CD4-positive, CD25-positive, alpha-beta regulatory T cell (primary cell): ENCODE measurements at places on chromosomes 2 and 18. TPM values are rescaled to one million over a fixed set of nuclear protein-coding genes. Genes with fewer than 3 reads are reported as not detected.

Gene RND3
- not detected for total RNA-seq

Gene CAPN13
- total RNA-seq, result not detected

Gene OSR1
- not detected for total RNA-seq

Gene DTNB
- total RNA-seq, result 50.1 TPM

Gene RBM45
- 8.6 TPM for total RNA-seq

Gene EML6
- total RNA-seq, result 0.59 TPM

Gene SLC8A1
- total RNA-seq, result not detected

Gene TTN
- 153 TPM for total RNA-seq

DNA sequence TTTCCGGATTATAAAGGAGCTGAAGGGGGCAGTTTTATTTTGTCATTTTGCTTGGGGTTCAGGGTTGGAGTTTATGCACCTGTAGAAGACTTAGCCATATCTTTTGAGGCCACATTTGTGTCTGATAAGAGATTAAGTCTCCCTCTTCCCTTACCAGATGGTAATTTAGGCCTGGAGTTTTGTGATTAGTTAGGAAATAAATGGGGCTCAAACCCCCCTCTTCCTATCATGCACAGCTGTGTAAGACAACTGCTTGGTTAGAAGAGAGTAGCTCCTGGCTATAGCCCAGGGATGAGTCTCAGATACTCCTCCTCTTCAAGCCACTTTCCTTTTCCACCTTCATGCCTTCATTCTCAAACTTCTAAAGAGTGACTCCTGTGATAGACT is 802 bp upstream of the SAP130 start:
- DNase-seq, result no peak

DNA sequence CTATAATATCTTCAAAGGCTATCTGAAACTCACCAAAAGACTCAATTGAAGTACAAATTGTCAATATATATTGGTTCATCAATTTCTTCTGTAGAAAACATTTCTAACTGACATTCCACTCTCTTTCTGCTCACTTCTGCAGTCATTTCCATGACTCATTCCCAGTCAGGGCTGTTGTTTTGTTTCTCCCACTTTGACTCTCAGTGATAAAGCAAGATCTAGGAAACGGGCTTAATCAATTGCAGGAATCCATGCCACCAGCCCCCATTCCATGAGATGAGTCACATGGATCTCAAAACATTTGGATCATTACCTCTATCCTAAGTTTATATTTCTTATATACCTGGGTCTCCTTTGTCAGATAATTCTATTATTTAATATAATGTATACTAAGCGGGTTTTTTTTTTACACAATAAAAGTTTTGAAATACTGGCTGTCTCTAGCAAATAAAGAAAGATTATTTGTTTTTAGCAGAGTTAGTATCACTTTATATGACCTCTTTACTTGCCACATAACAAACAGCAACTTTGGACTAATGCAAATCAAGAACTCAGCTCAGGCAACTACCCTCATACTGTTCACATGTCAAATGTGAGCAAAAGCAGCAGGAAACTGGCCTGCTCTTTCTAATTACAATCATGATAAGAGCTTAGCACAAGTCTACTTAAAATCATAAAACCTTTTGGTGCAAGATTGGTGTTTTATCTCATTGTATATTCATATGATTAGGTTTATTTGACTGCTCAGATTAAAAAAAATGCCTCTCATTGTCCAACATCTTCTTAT is 251.1 kb upstream of the PIK3C3 start:
- no peak for DNase-seq

GRCh38 chr2:58645017-58645416 is 403.9 kb upstream of the FANCL start:
- no peak for DNase-seq

- DNase-seq, result no peak
Observed at GRCh38 chr18:41043876-41044275, 911.2 kb upstream of the PIK3C3 start.

GRCh38 chr2:219551441-219552381 is 7.9 kb downstream of the TMEM198 start:
- no peak for DNase-seq

DNA sequence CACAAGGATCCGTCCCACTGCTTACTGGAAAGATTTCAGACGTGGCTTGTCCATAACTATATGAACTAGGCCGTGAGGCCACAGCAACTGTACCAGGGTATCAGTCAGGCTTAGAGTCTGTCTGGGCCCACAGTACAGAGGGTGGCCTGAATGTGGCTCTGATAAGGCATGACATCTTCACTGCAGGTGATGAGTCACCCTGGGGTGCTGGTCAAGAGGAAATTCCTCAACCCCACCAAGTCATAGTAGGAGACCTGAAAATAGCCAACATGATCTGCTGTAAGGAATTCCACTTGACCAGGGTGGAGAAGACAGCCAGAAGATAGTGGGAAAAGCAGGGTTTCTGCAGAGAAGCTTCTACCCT is 107.7 kb downstream of the INHBB start:
- no peak for DNase-seq

- DNase-seq, result no peak
Observed at GRCh38 chr18:45939236-45939635, 27.9 kb downstream of the EPG5 start.

DNA sequence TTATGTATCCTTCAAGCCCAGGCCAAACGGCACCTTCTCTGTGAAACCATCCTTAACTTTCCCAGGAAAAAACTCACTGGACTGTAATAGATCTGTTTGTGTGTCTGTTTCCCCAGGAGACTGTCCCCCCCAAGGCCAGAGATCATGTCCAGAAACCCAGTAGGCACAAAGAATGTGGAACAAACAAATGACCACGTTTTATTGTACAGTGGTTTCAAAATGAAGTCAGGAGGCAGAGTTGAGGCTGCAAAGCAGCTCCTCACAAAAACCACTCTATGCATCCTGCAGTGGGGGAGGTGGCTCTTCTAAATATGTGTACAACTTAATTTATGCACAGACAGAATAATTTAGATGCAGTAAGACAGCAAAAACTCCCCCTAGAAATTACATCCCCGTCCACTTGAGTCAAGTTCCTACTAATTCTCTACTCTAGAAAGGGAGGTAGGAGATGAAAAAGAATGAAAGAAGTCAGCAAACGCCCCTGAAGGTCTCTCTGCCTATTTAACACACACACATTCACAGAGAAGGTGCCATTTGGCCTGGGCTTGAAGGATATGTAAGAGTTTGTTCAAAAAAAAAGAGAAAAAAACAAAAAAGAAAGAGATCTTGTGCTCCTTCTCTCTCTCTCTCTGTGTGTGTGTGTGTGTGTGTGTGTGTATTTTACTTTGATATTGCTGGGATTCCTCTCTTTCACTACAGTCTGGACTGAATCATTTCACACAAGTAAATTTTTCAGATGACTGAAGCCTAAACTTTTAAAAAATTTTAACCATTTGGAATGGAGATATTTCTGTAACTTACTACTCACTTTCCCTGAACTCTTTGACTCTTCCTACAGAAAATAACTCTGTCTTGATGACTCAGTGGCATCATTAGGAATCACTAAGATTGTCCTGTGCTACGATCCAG is 19.5 kb downstream of the BCL2 start:
- no peak for DNase-seq

DNA sequence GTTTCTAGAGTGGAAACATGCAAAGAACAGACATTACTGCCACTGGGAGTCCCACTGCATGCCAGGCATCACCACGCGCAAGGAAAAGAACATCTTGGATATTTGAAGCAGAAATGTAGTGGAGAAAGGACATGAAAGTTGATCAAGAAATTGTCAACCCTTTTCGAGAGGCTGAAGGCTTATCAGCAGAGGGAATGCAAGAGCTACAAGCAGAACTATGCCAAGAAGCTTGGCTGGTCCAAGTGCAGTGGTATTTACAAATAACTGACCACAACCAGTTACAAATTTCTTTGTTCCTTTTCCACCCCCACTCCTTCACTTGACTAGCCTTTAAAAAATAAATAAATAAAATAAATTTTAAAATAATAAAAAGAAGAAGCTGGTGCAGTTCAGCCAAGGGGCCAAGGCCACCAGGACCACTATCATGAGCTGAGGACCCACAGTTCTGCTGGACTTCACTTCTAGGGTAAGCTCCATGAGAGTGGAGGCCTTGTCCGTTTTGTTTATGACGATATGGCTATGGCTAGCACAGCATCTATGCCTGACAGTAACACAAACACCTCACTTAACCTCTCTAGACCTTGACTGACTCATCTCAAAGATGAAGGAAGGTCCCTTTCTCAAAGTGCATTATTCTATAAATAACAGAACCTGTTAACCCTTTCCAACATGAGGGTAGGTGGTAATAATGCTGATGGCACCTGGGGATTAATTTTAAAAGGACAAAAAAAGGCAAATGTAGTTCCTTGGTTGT is 20.9 kb downstream of the MARCHF4 start:
- no peak for DNase-seq

- no peak for DNase-seq
Observed at GRCh38 chr18:37266290-37266689, 299.3 kb downstream of the CELF4 start.

DNA sequence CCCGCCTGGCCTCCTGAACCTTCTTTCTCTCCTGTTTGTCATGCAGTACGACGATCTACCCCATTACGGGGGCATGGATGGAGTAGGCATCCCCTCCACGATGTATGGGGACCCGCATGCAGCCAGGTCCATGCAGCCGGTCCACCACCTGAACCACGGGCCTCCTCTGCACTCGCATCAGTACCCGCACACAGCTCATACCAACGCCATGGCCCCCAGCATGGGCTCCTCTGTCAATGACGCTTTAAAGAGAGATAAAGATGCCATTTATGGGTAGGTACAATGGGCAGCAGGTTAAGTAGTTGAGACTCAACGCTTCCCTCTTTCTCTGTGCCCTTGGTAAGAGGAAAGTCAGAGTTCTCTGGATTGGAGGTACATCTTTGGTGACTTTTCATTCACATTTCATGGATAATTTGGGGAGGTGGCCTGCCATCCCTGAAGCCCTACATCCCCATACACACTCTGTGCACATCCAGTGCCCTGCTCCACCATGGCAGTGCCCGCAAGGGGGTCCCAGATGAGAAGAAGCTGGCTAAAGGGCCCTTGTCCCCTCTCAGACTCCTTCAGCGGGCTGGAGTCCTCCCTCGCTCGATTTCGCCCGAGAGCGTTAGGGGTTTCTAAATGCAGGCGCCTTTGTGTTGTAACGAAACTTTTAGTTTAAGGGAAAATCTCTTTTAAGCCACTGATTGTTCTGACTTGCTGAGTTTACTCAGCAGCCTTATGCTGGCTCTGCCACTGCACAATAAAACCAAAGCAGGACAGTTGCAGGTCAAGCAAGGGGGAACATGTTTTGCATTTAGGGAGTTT is 3.0 kb downstream of the MEIS1 start:
- DNase-seq, result no peak

GRCh38 chr2:7621018-7621814 is 704.0 kb downstream of the RNF144A start:
- DNase-seq, result no peak

DNA sequence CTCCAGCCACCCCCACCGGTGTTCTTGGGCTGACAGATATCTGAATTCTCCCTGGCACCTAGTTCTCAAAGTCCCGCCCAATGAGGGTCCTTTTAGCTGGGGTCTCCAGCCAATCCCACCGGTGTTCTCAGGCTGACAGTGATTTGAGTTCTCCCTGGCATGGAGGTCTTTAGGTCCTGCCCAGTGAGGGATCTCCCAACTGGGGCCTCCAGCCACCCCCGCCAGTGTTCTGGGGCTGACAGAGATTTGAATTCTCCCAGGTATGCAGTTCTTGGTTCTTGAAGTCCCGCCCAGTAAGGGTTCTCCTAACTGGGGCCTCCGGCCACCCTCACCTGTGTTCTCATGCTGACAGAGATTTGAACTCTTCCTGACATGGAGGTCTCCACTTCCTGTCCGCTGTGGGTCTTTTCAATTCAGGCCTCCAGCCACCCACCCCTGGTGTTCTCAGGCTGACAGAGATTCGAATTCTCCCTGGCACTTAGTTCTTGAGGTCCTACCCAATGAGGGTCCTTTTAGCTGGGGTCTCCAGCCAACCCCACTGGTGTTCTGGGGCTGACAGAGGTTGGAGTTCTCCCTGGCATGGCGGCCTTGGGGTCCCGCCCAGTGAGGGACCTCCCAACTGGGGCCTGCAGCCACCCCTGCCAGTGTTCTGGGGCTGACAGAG is 154.6 kb downstream of the ANKRD36 start:
- DNase-seq, result no peak

GRCh38 chr2:205130111-205130829 is 552.0 kb upstream of the NRP2 start:
- peak; percentile 56 for DNase-seq

GRCh38 chr2:54457323-54458023 is 1.3 kb downstream of the SPTBN1 start:
- no peak for DNase-seq

DNA sequence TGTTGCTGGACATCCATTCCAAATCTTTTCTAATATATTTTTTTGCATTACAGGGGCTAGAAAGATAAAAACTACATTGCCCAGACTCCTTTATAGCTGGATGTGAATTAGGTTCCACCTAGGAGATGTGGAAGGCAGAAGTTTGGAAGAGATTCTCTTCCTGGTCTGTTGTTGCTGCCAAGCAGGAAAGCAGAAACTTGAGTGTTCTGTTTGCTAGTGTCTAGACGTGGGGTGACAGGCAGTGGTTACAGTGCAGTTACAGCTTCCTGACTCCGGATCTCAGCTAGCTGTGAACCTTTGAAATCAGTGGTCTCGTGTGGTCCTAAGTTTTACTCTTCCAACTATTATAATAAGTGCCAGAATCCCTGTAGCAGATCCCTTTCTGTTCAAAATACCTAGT is 46.2 kb downstream of the COL4A4 start:
- DNase-seq, result no peak

DNA sequence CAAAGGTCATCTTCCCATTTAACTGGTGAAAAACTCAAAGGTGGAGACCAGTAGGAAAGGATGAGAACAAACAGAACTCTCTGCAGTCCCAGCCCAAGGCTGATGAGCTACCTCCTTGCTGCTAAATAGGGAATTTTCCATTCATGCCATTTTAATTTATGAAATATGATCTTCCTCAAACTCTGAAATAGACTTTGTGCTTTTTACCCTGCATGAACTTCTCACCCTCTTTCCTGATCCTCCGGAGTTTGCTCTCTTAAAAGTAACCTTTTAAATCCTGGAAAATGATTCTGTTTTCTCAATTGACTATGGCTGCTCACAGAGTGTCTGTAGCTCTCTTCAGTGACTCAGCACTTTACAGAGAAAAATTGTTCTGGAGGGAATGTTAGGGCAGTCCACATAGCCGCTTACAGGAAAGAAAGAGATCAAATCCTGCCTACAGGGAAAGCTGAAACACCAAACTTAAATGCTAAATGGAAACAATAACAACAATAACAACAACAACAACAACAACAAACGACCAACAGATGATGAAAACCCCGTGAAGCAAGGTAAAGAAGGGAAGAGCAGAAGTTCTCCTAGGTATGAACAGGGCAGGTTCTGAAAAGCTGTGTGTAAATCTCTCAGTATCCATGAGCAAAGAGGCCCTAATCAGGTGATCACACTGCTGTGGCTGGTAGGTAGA is 79.8 kb upstream of the SESTD1 start:
- no peak for DNase-seq

DNA sequence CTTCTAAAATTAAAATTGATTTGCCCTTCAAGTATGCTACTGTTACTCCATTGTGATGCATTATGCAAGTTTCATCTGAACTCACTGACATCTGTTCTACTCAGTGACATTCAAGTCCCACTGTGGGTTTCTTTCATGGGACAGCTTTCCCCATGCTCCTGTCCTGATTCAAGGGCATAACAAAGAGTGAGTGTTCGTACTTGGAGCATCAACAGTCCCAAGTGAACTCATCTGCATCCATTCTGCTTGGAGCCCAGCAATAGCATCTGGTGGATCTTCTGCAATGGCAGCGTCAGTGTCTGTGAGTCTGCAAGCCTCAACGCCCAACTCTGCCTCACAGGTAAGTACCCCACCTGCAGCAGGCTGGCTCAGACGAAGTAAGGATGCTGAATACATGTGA is 27.5 kb downstream of the BUB1 start:
- DNase-seq, result no peak
